Activated CD8-positive, alpha-beta memory T cell treated with anti-CD3 and anti-CD28 coated beads for 1 hour (primary cell): ENCODE measurements at places on chromosomes 12 and 14.

- peak; percentile 61 for DNase-seq
Measured at GRCh38 chr12:53047221-53048032, 2.4 kb upstream of the TNS2 start.

DNA sequence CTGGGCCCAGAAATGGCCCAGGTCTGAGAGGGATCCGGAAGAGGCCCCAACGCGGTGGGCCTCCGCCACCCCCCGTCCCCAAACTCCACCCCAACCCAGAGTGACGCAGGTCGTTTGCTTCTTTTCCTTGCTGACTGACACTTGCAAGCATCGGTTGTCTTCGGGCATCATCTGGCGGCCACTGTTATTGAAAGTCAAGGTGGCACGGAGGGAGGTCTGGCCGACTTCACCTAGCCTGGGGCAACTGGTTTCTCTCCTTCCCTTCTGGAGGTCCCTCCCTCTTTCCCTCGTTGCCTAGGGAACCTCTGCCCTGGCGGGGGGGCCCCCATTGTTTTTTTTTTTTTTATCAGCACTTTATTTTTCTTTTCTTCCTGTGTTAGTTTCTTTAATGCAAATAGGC lies 241.8 kb downstream of the ALG10 start:
- DNase-seq: no peak

DNA sequence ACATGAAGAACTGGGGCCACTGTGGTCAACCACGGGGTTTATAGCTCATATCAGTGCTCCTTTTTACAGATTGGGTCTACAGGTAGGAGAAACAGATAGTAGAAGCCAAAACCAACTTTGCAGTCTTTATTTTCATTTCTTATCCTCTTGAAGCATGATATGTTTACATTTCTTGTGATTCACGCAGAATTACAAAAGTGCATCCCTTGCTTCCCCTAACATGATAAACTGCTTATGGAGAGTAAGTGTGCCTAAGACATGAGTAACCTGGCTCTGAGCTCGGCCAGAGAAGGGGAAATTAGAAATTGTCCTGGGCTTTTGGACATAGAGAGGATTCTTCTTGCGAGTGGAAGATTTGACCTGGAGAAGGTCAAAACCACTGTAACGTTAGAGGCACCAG lies 18.4 kb downstream of the PWP1 start:
- no peak for DNase-seq

GRCh38 chr12:97118796-97119375 lies 211.8 kb downstream of the NEDD1 start:
- DNase-seq: no peak

DNA sequence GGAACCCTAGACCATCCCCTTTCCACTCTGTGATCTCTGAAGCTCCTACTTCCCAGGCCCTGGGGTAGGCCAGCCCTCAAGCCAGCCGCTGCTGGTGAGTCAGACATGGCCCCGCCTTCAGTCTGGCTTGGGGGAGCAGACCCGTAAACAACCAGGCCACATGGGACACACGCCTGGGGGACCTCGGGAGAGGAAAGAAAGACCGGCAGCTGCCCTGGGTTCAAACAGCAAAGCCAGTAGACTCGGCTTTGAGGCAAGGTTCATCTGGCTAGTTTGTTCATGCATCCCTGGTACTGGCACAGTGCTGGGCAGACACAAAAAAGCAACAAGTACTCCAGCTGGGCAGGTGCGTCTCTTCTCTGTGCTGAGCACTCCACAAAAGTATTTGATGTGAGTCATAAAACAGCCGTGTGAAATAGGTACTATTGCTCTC lies 101.9 kb downstream of the SETD3 start:
- no peak for DNase-seq
